ENCODE measurements at places on chromosomes 1 and 21. TPM values are rescaled to one million over a fixed set of nuclear protein-coding genes. Genes with fewer than 3 reads are reported as not detected.

The ZNF683 gene
- total RNA-seq = not detected

The TRPM2 gene
- not detected for total RNA-seq

The PLK3 gene
- total RNA-seq = 60.0 TPM

The CHIA gene
- not detected for total RNA-seq

The NMNAT2 gene
- 0.38 TPM for total RNA-seq

The RGS4 gene
- total RNA-seq = 59.3 TPM

The PYCR2 gene
- total RNA-seq = 60.4 TPM

The CROCC gene
- total RNA-seq = 27.0 TPM
